PC-9 (cell line): ENCODE measurements at places on chromosomes 11 and 22.
A peak's percentile ranks its signal among the peaks of the same experiment; 100 is the strongest.

- no peak for DNase-seq
Observed at GRCh38 chr11:103803062-103803461, 233.4 kb upstream of the DDI1 start.

DNA sequence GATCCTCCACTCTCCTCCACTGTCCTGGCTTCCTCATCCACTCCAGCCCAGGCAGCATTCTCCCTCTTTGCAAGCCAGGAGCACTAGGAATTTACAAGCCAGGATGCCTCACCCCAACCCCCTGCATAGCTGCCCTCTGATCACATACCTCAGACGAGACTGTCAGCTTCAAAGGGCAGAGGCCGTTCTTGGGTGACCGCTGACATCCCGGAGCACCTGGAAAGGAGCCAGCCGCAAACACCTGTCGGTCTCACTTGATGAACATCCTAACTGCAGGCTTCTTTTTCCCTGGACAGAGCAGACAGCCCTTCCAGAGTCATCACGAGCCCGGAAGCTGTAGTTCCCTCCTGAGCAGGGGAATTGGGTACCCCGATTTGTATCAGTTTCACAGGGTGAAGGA lies 451.3 kb upstream of the B3GAT1 start:
- no peak for DNase-seq

- DNase-seq: no peak
Observed at GRCh38 chr11:66313321-66314185, 3.3 kb downstream of the CD248 start.

DNA sequence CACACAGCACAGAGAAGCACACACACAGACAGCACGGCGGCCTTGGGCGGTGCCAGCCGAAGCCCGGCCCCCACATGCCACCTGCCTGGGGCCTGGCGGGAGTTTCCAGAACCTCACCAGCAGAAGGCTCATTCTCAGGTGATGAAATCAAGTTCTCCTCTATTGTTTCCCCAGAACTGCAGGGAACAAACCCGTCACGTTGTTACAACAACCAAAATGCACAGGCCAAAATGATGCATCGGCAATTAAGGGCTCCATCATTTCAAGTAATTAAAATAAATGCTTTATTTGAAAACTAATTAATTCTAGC lies 30.8 kb downstream of the GNB1L start:
- peak; percentile 81 for DNase-seq

- no peak for DNase-seq
Observed at GRCh38 chr11:19912115-19912957, 199.7 kb downstream of the NAV2 start.

DNA sequence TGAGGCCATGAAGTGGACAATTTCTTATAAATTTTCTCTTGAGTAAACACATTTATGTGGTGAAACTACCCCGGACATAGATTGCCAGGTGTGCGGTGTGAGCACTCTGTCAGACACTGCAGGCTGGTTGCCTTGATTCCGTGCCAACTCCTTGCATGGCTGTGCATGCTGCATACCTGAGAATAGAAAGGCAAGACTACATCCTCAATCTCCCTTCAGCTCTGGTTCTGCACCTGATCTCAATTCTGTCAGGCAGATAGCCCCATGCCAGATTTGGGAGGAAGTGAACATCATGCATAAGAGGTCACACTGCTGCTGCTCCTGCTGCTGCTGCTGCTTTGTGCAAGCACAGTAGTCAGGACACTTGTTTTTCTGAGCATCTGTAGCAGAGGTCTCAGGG lies 42.5 kb upstream of the DEUP1 start:
- no peak for DNase-seq

DNA sequence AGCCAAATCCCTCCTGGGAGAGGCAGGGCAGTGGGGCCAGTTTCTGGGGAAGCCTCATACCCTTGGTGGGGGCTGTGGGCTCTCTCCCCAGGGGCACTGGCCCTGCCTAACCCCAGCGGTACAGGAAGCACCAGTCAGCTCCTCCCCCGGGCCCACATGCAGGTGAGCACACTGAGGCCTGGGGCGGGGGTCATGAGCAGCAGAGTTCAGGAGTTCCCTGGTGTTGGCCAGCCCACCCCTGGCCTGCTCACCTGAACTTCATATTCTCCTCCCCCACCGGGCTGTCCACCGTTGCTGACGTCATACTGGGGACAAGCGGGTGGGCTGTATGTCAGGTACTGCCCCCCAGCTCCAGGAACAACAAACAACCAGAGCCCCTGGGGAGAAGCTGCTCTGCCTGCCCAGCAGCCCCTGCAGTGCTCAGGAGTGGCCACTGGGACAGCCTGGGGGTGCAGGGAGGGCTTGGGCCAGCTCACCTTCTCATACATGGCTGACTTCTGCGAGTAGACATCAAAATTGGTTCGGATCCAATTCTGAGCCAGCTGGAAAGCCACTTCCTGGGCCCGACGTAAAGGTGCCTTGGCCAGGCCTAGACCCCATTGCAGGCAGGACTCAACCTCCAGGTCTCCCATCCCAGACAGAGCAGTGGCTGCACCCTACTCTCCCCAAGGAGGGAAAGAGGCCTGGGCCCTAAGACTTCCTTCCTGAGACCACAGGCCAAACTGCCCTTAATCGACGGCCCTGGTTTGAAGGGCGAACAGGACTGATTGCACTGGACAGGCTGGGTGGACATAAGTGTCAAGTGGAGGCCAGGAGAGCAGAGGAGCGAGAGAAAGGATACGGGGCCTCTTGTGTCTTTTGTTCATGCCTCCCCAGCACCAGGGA lies 20.8 kb downstream of the TREH start:
- no peak for DNase-seq

GRCh38 chr11:131522851-131523250 lies 152.4 kb downstream of the NTM start:
- no peak for DNase-seq

DNA sequence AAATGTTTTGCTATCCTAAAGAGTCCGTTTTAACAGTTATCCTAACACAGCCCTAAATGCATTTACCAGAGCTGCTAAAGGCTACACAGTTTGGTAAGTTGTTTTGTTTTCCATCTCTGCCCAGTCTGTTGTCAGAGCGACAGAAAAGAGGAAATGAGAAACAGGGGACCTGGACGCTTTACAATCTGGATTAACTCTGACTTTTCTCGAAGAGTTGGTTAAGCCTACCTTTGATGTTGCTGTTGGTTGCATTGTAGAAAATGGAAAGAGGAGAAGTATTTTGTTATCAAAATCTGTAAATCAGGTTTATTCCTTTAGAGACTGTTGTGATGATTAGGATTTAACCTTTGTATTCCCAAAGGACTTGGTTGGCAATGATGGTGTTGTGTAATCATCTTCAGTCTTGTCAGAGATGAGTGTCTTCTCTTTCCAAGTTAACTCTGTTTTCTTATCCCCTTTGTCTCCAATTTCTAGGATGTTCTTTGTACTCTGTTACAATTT lies 481 bp downstream of the ANGPTL5 start:
- DNase-seq: peak; percentile 64

GRCh38 chr11:125245299-125245698 lies 80.7 kb downstream of the PKNOX2 start:
- DNase-seq: no peak

- no peak for DNase-seq
Observed at GRCh38 chr11:50188040-50188439, 155.4 kb downstream of the OR4C45 start.

DNA sequence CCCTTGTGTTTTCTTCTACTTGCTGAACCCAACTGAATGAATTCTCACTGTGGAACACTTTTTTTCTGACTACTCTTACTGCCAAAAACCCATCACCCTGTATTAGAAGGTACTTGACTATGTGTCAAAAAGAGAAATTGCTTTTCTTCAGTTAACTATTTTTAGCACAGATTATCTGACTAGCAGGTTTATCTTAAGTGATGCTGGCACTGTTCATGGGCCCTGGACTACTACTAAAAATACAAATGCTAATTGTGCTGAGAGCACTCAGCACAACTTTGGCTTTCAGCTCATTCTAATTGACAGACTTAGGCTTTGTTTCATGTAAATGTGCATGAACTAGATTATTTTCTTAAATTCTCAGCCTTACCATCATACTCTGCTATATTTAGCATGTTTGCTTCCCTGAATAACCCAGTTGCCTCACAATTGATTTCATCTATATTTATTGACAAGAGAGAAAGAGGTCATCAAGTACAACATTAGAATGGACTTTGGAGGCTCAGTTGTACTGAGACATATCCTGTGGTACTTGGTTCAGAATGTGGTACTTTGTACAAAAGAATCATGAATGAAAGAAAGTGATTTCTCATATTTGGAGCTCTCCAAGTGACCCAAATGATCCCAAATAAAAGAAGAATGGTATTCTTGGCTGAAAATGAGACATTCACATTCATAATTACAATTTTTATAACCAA lies 478.3 kb downstream of the KCNA4 start:
- no peak for DNase-seq

DNA sequence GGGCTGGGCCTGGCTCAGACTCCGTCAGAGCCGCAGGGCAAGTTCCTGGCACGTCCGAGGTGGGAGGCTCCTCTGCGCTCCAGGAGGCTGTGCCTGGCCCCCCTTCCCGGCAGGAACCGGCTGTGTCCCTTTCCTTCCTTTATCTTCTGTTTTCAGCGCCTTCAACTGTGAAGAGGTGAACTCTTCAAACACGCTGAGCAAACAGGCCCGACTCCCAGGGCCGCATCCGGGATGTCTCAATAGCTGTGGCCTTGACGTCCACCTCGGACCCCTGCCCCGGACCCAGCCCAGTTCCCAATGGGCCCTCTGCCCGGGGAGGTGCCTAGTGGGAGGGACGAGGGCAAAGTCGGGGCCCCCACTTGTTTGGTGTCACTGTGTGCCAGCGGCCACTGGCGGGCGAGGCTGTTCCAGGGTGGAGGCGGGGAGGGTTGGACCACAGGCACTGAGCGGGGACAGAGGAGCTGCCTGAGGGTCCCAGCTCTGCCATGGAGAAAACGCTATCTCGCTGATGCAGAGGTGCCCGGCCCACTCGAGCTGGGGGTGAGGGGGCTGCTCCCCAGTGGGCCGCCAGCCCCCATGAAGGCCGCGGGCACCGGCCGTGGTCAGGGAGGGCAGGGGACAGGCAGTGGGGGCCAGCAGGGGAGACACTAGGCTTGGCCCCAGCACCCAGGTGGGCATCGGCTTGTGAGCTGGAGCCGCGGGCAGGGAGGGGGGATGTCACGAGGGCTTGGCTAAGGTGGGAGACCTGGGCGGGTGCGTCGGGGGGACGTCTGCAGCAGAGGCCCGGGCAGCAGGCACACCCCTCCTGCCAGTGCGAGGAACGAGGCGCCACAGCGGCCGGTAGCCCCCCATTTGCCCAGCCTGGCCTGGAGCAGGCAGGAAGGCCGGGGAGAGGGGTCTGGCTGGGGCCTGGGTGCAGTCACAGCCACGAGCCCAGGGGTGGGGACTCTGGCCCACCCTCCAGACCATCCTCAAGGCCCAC lies 2.7 kb upstream of the MUC5B start:
- DNase-seq: peak; percentile 63
